ENCODE measurements at places on chromosomes 13 and 19.
A peak's percentile ranks its signal among the peaks of the same experiment; 100 is the strongest.

- no peak for DNase-seq
Observed at GRCh38 chr19:17296273-17296672, 7.0 kb downstream of the ABHD8 start.

- peak; percentile 46 for DNase-seq
Observed at GRCh38 chr19:49142866-49143335, 12.3 kb downstream of the HRC start.

- DNase-seq, result no peak
Observed at GRCh38 chr13:50905256-50905655, 4.3 kb upstream of the RNASEH2B start.

- DNase-seq, result no peak
Observed at GRCh38 chr19:30071871-30072270, 129.8 kb downstream of the URI1 start.

GRCh38 chr13:99417201-99418102 is 83.8 kb upstream of the TM9SF2 start:
- no peak for DNase-seq

DNA sequence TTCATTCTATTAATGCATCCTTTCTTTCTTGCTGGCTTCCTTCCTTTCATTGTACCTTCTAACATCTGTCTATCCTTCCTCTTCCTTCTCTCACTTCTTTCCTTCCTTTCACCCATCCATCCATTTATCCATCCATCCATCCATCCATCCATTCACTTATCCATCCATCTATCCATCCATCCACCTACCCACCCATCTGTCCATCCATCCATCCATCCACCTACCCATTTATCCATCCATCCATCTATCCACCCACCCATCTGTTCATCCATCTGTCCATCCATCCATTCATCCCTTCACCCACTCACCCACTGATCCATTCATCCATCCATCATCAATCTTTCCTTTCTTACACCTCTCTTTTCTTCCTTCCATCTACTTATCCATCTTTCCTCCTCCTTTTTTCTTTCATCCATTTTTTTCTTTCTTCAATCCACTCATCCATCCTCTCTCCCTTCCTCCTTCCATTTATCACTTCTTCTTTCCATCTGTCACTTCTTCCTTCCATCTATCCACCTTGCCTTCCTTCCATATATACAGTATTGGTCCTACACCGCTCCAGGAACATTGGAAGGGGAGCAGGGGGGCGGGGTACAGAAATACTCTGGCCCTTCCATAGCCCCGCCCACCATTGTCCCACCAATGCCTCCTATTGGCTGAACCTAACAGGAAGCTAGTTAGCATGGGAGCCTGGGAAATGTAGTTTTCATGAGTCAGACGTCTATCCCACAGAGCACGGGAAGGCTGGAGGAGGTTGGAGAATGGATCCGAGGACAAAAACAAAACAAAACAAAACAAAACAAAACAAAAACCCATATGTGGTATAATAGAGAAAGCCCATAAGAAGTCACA is 45.9 kb downstream of the MBD3L1 start:
- no peak for DNase-seq

- no peak for DNase-seq
Observed at GRCh38 chr19:15010501-15011300, 31.0 kb upstream of the SLC1A6 start.

- DNase-seq, result no peak
Observed at GRCh38 chr19:54193011-54193410, 1.9 kb downstream of the TSEN34 start.

- no peak for DNase-seq
Observed at GRCh38 chr19:6343462-6343861, 10.1 kb upstream of the ACER1 start.
